Stimulated activated CD8-positive, alpha-beta memory T cell treated with anti-CD3 and anti-CD28 coated beads, Interleukin-7, amount 100 ng/mL, for 24 hours (primary cell): ENCODE measurements at places on chromosomes 2 and 18.

- DNase-seq, result no peak
Measured at GRCh38 chr2:239040152-239040761, 192.4 kb downstream of the TWIST2 start.

DNA sequence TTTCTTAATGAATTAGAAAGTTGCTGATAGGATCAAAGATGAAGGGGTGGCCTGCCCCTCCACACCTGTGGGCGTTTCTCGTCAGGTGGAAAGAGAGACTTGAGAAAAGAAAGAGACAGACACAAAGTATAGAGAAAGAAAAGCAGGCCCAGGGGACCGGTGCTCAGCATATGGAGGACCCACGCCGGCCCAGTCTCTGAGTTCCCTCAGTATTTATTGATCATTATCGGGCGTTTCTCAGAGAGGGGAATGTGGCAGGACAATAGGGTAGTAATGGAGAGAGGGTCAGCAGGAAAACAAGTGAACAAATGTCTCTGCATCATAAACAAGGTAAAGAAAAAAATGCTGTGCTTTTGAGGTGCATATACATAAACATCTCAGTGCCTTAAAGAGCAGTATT, 144.3 kb downstream of the CCDC102B start:
- no peak for DNase-seq

DNA sequence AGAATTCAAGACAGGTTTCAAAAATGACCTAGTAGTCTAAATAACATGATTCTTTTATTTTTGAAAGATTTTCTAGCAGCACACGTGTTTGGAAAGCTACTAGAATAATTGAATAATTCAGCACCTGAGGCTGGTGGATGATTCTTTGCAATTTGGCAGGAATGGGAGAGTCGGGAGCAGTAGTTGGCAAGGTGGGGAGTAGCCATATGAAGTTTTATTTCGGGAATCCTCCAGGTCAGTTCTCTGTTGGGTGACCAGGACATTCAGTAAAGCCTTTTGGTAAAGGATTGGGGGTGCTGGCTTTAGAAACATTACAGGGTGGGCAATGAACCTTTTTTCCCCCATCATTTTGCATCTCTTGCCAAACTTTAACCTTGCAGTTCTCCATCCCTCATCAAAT, 75.0 kb upstream of the LYPD6B start:
- DNase-seq, result no peak

- DNase-seq, result no peak
Measured at GRCh38 chr2:197372592-197372991, 62.0 kb upstream of the ANKRD44 start.

DNA sequence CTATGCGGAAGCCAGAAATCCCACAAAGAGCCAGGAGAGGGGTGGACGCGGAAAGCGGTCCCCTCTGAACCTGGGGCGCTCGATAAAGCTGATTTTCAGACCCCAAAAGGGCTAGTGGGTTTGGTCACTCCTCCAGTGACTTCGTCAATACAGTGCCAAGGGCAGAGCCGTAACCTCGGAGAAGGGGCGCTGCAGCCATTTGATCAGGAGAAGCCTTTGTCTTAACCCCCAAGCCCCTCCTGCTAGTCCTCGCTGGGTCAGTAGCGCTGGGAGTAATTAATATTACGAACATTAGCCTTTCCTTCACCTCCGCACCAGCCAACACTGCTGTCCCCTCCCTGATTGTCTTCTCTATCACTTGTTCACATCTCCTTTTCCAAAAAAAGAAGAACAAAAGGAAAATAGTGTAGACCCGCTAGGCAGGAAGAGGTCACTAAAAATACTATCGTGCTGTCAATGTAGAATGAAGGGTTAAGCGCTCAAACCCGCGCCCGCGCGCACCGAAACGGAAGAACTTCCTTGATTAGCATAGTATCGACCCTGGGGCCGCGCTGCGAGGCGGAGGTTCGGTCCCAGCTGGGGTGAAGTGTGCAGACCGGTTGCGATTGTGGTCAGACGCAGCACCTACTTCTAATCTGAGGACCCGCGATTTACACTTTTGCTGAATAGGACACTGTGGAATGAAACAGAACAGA, 63.2 kb upstream of the MAPRE2 start:
- DNase-seq, result peak; percentile 32

DNA sequence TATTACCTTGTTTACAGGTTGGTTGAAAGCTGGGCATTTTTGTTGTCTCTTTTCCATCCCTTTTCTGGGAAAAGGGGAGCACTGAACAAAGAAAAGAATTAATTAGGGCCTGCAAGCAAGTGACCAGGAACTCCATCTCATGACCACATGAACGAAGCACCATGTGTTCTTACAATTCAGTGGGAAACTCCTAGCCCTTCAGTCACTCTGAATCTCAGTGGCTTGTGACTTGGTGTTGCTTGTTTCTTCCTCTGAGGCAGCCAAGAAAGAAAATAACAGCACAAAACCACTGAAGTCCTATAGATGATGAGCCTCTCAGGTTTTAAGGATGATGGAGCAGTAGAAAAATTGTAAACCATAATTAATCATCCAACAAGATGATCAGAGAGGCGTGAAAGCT, 129.1 kb upstream of the CAB39 start:
- no peak for DNase-seq

GRCh38 chr18:37409878-37410277, 155.7 kb downstream of the CELF4 start:
- DNase-seq, result no peak

- no peak for DNase-seq
Measured at GRCh38 chr18:50494569-50494968, 65.3 kb upstream of the MAPK4 start.

- no peak for DNase-seq
Measured at GRCh38 chr2:234278556-234279255, 218.2 kb downstream of the ARL4C start.
